GM04503 (cell line): ENCODE measurements at places on chromosomes 12 and 14.

- no peak for DNase-seq
These were observed 1.8 kb upstream of the PHLDA1 start for GRCh38 chr12:76033081-76034011.

GRCh38 chr14:37546621-37547447 lies 48.2 kb downstream of the FOXA1 start:
- peak; percentile 23 for DNase-seq

DNA sequence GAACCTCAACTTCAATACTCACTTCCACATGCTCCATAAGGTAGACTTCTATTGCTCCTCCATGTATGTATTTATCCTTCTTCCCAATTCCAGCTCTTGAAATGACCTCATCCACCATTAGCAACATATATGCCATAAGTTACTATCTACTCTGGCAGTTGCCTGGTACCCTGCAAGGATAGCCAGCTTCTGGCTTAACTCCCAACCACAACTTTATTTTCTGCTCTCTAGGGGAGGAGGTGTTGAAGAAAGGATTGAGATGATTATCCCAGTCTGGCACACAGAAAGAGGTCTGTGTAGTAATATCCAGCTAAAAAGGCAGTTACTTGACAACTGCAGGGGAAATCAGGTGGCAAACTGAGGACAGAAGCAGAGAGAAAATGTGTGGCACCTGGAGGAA lies 71.5 kb upstream of the MDM1 start:
- DNase-seq = no peak

- DNase-seq = no peak
These were observed 4.8 kb downstream of the TNFAIP2 start for GRCh38 chr14:103127861-103128598.
